Hair follicular keratinocyte (primary cell): ENCODE measurements at places on chromosomes 5 and 9. TPM values are rescaled to one million over a fixed set of nuclear protein-coding genes. Genes with fewer than 3 reads are reported as not detected.

The TNPO1 gene
- total RNA-seq: 78.8 and 87.2 TPM in 2 replicates

The NUTM2G gene
- not detected in 2 replicates for total RNA-seq

The IL11RA gene
- total RNA-seq: 1.2 and 9.1 TPM in 2 replicates

The SLC4A9 gene
- not detected in 2 replicates for total RNA-seq

The SH3GL2 gene
- total RNA-seq: not detected in 2 replicates

The SOHLH1 gene
- not detected in 2 replicates for total RNA-seq

The FAM221B gene
- not detected in 2 replicates for total RNA-seq

The SPATA31C1 gene
- not detected in 2 replicates for total RNA-seq

The AHRR gene
- total RNA-seq: 0.72 and 0.94 TPM in 2 replicates
